Thyroid gland (tissue), 4 donors: ENCODE measurements at places on chromosomes 16 and 17.

DNA sequence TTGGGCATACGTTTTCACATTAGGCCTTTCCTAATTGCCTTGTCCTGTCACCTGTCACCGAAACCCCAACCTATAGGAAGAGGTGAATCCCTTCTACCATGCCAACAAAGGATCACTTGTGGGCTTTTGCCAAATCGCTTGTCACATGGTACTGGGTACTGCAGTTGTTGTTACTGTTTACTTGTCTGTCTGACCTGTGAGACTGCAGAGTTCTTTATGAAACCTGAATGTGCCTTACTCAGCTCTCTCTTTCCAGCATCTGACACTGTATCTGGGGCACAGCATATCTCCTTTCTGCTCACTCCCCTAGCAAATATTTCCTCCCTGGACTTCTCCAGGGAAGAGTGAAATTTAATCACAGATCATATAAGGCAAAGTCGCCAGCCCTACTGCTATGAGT, 1272.4 kb downstream of the CDH8 start:
- no peak for DNase-seq

GRCh38 chr17:74824961-74825627, 34.6 kb downstream of the GRIN2C start:
- peak; percentile 87 for DNase-seq

DNA sequence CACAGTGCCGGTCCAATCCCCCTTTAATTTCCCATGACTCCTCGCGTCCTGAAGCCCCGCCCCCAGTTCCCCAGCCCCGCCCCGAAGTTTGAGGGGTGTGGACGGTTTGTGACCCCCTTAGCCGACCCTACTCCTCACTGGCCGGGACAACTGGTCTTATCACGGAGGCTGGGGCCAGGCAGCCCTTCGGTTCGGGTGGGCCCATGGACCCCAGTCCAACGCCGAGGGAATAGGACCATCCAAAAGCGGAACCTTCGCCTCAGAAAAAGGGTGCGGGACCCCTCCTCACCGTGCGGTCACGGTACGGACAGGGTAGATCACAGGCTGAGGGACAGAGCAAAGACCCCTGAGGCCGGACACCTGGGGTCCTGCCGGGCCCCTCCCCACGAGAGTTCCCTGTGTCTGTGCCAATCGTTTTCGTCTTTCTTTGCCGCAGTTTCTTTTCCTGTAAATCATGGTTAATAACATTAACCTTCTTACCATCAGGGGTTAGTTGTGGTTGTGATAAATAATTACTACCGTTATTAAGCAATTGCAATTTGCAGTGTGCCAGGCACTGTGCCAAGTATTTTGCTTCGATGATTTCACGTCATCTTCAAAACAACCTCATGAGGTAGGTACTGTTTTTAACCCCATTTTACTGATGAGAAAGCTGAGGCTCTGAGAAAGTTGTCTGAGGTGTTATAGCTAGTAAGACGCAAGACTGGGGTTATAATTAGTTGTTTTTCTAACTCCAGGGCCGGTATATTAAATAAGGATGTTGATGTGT, 543 bp downstream of the TMUB2 start:
- peak; percentile 38 for DNase-seq

GRCh38 chr16:1065469-1066128, 6.9 kb upstream of the SSTR5 start:
- no peak for DNase-seq

DNA sequence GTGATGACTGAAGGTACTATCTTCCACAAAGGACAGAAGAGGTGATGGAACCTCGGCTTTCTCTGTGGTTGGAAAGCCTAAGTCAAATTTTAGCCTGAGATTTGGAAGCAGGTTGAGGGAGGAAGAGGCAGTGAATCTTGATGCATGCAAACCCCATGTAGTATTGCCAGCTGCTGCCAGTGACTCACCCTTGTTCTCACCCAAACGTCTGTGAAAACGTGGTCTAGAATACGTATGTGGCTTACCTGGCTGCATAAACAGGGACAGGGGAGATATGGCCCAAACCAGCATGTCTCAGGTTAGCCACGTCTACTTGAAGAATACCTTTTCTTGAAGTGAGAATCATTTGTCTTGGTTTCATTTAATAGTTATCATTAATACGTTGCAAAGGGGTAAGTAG, 438.0 kb upstream of the MAF start:
- no peak for DNase-seq

DNA sequence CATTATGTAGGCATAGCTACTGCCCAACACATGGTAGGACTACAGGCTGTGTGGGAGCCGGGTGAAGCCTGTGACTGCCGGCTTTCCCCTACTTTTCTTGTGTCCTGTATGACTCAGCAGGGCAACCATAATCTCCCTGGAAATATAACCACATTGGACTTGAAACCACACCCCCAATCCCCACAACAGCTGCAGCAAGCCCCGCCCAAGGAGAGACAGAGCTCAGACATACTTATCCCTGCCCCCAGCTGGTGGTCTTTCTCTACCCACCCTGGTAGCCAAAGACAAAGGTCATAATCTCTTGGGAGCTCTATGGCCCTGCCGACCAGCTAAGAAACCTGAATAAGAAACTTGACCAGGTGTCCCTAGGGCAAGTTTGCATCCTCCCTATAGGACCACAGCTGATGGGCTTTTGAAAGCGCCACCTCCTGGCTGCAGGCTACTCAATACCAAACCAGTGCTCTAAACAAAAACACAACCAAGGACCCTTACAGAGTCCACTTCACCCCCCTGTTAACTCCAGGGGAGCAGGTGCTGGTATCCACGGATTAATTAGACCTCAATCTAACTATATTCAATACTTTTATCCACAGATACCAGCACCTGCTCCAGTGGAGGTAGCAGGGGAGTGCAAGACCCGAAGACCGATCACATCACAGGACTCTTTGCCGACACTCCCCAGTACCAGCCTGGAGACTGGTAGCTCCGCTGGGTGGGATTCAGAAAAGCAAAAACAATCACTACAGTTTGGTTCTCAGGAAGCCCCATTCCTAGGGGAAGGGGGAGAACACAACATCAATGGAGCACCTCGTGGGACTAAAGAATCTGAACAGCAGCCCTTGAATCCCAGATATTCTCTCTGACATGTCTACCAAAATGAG, 91.2 kb downstream of the IRX5 start:
- DNase-seq, result no peak

DNA sequence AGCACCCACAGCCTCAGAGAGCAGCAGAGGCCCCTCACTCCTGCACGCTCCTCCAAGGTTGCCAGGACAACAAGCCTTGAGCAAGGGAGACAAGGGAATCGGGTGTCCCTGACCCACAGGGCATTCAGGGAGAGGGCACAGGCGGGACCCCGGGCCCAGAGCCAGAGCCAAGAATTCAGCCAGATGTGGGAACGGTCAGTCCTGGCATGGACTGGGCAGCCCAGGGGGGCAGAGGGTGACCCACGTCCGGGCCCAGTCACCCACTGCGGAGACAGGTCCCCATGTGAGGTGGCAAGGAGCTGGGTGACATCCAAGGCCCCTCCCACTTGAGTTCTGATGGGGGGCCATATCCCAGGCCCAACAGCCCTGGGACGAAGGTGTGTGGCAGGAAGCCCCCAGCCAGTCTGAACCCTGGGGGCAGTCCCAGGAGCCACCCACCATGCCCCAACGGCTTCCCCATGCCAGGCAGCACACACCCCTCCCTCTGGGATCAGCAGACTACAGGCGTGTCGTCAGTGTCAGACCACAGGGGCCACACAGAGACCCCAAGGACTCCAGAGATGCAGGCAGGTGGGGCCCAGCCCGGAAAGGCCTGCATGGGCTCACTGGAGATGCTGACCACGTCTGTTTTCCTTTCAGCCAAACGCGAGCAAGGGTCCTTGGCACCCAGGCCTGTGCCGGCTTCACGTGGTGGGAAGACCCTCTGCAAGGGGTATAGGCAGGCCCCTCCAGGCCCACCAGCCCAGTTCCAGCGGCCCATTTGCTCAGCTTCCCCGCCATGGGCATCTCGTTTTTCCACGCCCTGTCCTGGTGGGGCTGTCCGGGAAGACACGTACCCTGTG, 23.0 kb downstream of the USP6 start:
- no peak for DNase-seq

DNA sequence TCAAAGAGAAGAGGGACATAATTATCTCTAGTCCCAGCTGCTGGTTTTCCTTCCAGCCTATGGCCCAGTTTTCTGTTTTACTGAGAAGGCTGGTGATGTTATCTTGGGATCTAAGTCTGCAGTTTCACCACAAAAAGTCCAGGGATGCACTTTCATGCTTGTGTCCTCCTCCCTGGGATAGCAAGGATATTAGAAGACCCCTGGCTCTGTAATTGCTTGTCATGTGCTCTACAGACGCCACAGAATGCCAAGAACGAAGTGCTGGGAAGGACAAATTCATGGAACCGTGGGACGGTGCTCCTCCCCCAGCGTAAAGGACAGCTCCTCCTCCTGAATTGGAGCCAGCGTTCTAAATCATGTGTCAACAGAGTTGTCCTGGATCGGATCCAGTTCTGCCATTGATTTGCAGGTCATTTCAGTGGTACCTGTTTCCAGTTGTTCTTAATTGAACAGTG, 8.6 kb downstream of the MAPT start:
- peak; percentile 49 for DNase-seq

GRCh38 chr16:72835086-72835485, 212.8 kb downstream of the ZFHX3 start:
- no peak for DNase-seq

DNA sequence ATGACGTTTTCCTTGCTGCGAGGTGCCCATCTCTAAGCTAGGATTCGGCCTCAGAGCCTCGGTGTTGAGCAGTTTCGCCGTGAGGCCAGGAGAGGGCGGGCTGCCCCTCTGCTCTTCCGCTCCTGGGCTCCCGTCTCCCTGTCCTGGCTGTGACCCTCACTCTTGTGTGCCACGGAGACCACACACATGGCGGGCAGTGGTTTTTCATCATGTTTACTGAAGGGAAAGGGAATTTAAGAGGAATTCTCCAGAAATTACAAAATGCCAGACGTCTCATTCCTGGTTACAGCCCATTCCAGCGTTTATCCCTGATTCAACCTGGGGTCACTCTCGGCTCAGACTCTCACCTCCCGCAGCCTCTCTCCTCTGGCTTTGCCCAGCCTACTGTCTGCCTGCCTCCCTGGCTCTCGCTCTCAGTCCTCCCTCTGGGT, 96.8 kb upstream of the ELAC2 start:
- DNase-seq, result no peak

DNA sequence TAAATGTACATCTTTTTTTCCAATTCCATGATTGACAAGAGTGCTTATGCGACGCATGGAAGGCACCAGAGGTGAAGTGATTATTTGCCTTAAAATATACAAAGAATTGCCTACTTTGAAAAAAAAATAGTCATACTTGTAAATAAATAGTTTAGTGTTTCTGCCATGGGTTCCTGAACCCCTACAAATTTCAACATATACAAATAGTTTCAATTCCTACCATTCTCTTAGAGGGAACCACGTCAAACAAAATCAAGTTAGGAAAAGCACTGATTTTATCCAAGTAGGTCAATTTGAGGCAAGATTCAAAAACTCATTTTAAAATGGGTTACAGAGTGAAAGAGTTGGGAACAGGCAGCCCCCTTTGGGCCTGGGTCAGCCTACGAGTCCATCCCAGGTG, 11.7 kb downstream of the CMTM3 start:
- DNase-seq, result no peak

DNA sequence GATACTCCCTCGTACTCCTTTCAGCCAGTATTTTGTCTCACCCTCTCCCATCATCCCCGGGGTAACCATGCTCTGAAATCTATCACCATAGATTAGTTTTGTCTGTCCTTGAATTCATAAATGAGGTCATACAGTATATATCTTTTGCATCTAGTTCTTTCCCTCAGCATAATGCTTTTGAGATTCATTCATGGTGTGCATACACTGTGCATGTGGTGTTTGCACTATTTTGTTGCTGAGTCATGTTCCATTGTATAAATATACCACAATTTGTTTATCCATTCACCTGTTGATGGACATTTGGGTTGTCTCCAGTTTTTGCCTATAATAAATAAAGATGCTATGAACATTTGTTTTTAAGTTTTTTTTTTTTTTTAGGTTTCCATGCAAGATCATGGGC, 34.2 kb upstream of the NLRP1 start:
- DNase-seq, result no peak

DNA sequence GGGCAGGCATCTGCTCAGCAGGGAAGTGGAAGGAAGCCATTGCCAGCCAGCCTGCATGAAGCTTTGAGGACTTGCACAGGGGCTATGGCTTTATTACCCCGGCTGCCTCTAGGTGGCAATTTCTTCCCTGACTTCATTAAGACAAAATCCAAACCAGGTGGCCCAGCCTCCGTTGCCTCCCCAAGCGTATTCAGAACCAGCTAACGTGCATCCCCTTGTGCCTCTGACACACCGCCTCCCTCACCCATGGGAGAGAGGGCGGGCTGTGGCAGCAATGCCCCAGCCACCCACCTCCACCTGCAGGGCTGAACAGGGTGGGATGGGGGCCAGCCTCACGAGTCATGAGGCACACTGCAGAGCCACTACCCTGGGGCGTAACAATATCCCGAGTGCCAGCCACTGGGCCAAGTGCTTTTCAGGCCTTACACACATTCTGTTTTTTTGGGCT, 6.8 kb downstream of the KIFC3 start:
- peak; percentile 80 for DNase-seq

DNA sequence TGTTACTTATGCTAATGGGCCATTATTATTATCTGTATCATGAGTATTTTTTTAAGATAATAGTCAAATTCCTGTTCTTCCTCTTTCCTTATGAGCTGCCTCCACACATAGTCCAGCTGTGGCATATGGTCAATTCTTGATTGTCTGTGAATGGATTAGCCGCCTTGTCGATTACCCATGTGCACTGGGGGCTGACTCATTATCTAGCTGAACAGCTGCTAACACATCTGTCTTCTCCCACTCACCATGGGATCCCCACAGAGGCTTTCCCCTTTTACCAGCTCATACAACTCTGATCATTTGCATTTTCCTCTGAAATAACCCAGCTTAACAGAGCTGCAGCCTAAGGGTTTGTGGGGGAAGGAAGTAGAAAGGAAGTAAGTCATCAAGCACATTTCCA, 915.0 kb downstream of the CDH11 start:
- DNase-seq, result no peak

- DNase-seq, result peak; percentile 96
These were observed 15.7 kb downstream of the CAVIN1 start for GRCh38 chr17:42407289-42407836.

GRCh38 chr17:48567209-48567608, 10.9 kb downstream of the HOXB4 start:
- no peak for DNase-seq

GRCh38 chr17:78407387-78408000, 29.0 kb downstream of the PGS1 start:
- no peak for DNase-seq

GRCh38 chr17:31078290-31078689, 16.5 kb upstream of the NF1 start:
- DNase-seq, result no peak

DNA sequence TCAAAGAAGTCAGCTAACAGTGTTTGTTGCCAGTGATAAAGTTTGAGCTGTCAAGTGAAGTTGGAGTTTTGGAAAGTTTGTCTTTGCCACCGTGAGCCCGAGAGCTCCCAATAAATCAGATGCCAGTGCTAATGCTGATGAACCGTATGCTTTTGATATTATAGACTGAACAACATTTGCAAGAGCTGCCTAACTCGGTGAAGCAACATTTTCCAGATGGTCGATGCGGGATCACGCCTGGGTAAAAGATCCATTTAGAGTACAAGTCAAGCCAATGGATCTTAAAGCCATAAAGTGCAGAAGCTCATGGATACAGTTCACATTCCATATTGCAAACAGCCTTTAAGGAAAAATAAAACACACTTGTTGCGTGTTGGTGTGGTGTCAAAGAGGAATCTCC, 9.6 kb downstream of the BANP start:
- DNase-seq, result no peak
